Fibroblast of skin of left quadriceps (primary cell): ENCODE measurements at places on chromosomes 4 and X.

DNA sequence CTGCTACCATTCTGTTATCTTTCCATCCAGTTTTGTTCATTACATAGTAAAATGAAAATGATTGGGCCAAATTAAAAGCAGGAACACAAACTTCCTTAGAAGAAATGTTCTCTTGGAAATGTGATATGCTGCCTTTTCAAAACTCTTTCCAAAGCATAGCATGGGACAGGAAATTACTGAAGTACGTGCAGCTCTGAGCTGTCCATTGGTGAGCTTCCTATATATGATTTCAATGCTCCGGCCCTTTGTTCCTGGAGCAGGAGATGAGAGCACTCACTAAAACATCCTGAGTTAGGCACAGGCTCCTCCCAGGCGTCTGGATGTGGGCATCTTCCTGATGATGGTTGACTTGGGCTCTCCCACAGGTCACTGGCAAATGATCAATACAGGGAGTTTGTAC is 33.0 kb upstream of the ANXA3 start:
- no peak for DNase-seq

DNA sequence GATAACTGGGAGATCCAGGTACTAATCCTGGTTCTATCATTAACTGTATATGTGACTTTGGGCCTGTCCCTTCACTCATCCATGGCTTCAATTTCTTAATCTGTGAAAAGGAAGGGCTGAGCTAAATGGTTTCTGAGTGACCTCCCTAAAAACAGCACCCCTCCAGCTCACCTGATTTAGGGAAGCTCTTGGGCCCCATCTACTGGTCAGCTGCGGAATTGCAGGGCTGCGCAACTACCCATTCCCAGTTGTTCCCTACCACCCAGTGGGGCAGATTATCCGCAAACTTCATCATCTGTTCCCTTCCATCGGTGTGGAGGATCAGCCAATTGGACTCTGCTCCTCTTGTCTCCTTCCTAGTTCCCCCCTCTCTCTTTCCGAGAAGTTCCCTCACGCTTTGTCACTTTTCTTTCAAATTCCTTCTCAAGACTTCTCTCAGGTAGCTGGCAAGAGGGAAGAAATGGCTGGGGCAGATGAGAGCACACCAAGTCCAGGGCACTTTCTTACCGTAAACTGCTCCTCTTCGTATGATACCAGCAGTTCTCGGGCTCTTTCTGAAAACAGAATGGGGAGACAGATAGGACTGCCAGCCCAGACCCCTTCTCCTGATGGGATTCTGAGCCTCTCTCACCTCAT is 5.8 kb downstream of the LAS1L start:
- no peak for DNase-seq

DNA sequence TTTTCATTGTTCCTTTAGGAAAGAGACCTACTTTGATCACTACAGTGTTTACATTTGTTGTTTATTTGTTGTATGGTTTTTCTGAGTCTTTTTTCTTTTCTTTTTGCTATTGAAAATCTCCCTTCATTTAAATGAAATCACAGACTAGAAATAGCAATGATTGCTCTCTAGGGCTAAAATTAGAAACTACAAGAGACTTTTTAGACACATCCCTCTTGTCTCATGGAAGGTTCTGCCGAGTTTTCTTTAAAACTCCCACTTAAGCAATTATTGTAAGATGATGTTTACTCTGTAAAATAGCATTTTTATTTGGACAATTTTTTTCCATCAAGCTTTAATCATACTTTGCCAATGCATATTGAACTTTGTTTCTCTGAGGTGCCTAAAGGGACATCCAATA is 136.6 kb downstream of the PALLD start:
- no peak for DNase-seq

DNA sequence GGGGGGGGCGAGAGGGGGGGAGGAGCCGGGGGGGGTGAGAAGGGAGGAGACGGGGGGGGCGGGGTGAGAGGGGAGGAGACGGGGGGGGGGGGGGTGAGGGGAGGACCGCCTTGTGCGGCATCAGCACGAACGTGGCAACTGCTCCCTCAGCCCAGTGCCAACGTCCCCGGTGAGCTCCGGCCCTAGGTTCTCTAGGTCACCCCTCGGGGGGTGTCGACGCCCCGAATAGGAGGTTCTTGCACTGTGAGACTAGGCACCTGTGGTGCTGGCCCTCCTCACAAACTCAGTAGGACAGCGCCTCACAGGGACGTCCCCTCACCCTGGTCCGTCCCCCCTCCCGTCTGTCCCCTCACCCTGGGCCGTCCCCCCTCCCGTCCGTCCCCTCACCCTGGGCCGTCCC is 21.5 kb upstream of the GTPBP6 start:
- no peak for DNase-seq

DNA sequence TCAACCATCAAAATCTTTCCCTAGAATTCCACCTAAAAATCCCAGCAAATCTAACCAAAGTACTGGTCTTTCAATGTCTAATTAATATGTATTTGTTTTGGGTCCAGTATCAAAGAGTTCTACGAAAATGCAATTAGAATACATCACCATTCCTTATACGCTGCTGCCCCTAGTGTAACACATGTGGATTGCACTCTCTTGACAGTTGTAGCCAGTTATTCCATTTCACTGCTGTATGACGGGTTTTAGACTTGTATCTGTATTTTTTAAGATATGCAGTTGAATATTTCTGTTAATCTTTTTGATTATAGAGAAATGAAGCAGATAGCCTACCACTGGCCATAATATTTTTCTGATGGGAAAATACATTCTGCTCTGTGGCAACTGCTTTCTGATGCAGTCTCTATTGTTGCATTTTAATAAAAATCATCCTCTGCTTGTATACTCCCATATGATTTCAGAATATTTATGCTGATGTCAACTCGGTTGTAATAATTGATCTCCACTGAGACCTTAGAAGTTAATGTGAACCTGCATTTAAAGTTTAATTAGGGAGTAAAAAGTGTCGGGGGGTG is 17.1 kb upstream of the PAGE2B start:
- DNase-seq: no peak

DNA sequence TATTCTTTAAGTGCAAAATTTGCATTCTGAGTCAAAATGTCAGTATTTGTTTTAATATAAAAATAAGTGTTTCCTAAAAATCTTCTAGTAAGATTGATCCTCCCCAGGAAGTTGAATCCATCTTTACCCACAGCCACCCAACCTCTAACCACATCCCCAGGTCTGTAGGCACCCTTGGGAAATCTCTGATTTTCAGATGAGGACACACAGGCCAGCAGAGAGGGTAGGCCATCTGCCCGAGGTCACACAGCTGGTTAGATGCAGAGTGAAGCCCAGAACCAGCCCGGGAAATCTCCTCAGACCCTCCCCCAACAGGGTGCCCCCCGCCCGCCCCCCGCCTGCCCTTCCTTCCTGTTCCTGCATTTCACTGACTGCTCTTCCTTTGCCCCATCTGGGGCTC is 277.5 kb downstream of the FBXW7 start:
- DNase-seq: no peak

- no peak for DNase-seq
These were observed 230.8 kb upstream of the TET2 start for GRCh38 chr4:104915864-104916263.

DNA sequence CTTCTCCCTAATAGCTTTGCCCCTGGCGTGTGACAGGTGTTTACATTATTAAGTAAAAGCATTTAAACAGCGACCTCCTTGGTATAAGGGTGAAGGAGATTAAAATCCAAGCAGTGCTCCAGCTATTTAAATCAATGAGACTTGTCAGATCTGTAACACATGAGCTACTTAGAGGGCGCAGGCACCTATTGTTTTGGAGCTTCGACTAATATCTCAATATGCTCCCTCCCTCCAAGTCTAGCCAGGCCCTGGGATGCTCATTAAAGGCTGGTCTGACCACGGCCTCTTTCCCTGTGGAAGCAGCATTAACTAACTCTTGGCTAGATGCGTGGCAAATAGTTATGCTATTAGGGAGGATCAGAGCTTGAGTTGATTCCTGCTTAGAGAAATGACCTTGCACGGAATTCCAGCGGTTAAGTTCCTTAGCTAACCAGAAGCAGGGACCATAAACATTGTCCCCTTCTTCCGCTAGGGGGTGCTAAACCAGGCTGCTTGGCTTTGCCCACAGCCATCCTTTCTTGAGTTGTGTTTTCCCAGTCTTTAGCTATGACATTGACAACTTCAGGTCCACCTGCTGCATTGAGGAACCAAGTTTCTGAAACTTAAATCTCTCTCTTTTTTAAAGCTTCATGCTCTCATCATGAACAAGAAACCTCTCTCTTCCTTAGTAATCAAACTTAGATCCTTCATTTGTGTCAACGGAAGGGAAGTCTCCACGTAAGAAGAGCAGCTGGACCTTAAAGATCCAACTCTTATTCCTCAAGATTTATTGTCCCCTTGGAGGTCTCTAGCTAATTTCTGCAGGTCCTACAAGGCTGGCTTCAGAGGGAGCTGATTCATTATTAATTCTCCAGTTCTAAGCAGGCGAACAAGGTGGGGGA is 80.7 kb upstream of the IGFBP7 start:
- no peak for DNase-seq

GRCh38 chr4:38365748-38366310 is 298.2 kb upstream of the KLF3 start:
- DNase-seq: no peak

GRCh38 chr4:152045807-152046571 is 285.2 kb upstream of the GATB start:
- no peak for DNase-seq
